Sigmoid colon (tissue), 7 donors: ENCODE measurements at places on chromosomes 3 and 15.

DNA sequence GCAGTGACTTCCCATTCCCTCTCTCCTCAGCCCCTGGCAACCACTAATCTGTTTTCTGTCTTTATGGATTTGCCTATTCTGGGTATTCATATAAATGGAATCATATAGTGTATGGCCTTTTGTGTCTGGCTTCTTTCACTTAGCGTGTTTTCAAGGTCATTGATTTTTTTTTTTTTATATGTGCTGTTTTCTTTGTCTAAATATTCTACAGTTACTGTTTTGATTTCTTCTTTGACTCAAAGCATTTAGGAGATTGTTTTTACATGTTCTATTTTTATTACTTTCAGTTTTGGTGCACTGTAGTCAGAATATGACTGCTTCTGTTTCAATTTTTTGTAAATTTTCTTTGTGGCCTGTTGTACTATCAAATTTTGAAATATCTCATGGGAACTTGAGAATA lies 71.9 kb upstream of the RNU6-1 start:
- peaks cover 21% of the 10 kb centered on the region for H3K4me1 ChIP-seq
- no peak overlapping the region for H3K4me3 ChIP-seq
- H3K27ac ChIP-seq: peak overlapping the region; percentile 29
- no peak for DNase-seq

GRCh38 chr3:131701153-131701770 lies 198.5 kb upstream of the MRPL3 start:
- no peaks in the 10 kb centered on the region for H3K27me3 ChIP-seq
- no peak for DNase-seq
- H3K36me3 ChIP-seq: no peaks in the 10 kb centered on the region
- no peak overlapping the region for H3K27ac ChIP-seq
- H3K4me1 ChIP-seq: no peaks in the 10 kb centered on the region

DNA sequence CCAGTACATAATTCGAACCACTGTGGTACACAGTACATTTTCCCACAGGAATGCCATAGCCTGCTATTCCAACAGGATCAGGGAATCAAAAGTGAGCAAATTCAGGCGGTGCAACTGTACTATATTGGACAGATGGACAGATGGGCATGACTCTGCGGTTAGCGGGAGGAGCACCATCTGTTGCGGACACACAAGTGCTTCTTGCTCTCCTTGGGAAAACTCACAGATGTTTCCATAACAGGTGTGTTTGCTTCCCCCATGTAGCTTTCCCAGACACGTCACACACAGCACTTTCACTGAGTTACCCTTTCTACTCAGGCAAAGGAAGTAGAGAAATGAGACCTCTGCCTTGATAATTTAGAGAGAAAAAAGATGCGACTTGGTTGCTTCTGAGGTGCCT lies 325.1 kb upstream of the THBS1 start:
- H3K4me1 ChIP-seq: no peaks in the 10 kb centered on the region
- no peaks in the 10 kb centered on the region for H3K36me3 ChIP-seq
- H3K4me3 ChIP-seq: no peak overlapping the region

- H3K4me1 ChIP-seq: peaks cover 24% of the 10 kb centered on the region
- H3K4me3 ChIP-seq: no peak overlapping the region
- peak overlapping the region; percentile 57 for H3K27ac ChIP-seq
- H3K36me3 ChIP-seq: no peaks in the 10 kb centered on the region
- H3K27me3 ChIP-seq: no peaks in the 10 kb centered on the region
- DNase-seq: peak; percentile 87
These were observed 19.3 kb downstream of the TNFAIP8L3 start for GRCh38 chr15:51075364-51075763.

DNA sequence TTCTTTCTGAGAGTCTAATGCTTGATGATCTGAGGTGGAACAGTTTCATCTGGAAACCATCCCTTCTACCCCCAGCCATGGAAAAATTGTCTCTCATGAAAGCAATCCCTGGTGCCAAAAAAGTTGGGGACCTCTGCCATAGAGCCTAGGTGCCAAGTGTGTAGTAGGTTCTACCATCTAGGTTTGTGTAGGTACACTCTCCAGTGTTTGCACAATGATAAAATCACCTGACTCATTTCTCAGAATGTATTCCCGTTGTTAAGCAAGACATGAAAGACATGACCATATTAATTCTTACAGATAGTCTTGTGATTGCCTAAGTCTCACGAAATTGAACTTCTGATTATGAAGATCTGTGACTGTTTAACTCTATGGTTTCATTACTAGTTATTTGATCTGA lies 68.6 kb downstream of the KAT2B start:
- H3K27ac ChIP-seq: no peak overlapping the region
- H3K36me3 ChIP-seq: peaks cover 7% of the 10 kb centered on the region
- no peaks in the 10 kb centered on the region for H3K4me1 ChIP-seq
- no peak overlapping the region for H3K4me3 ChIP-seq
- DNase-seq: no peak

- H3K4me3 ChIP-seq: no peak overlapping the region
- H3K36me3 ChIP-seq: no peaks in the 10 kb centered on the region
- H3K27ac ChIP-seq: no peak overlapping the region
- H3K4me1 ChIP-seq: no peaks in the 10 kb centered on the region
These were observed 167.3 kb downstream of the FAM43A start for GRCh38 chr3:194852831-194853508.

DNA sequence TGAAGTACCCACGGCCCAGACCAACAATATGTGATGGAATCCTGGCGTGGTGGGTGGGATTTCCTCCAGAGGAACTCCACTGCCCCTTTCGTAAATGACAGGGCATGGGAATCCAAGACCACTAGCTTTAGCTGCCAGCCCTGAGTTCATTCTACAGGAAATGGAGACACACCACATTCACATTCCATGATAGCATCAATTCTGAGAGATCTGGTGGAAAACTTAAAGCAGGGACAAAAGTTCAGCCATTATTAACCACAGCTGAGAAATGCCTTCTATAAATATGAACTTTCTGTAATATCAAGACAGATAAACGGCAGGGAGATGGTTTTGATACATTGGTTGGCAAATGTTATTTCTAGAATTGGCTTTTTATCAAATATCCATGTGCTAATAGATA lies 98.2 kb downstream of the FBN1 start:
- peaks cover 13% of the 10 kb centered on the region for H3K4me1 ChIP-seq
- H3K4me3 ChIP-seq: no peak overlapping the region
- no peak for DNase-seq

GRCh38 chr3:54917862-54918261 lies 10.0 kb downstream of the LRTM1 start:
- no peak for DNase-seq
- no peak overlapping the region for H3K27ac ChIP-seq
- H3K36me3 ChIP-seq: no peaks in the 10 kb centered on the region
- no peak overlapping the region for H3K4me3 ChIP-seq
- no peaks in the 10 kb centered on the region for H3K27me3 ChIP-seq
- H3K4me1 ChIP-seq: no peaks in the 10 kb centered on the region

GRCh38 chr15:73493922-73494321 lies 51.0 kb downstream of the REC114 start:
- H3K4me1 ChIP-seq: no peaks in the 10 kb centered on the region
- no peak overlapping the region for H3K27ac ChIP-seq
- no peaks in the 10 kb centered on the region for H3K36me3 ChIP-seq
- no peaks in the 10 kb centered on the region for H3K27me3 ChIP-seq
- DNase-seq: no peak
- no peak overlapping the region for H3K4me3 ChIP-seq

- H3K27me3 ChIP-seq: no peaks in the 10 kb centered on the region
- no peaks in the 10 kb centered on the region for H3K4me1 ChIP-seq
- no peaks in the 10 kb centered on the region for H3K36me3 ChIP-seq
- H3K27ac ChIP-seq: peak overlapping the region; percentile 71
These were observed 242.5 kb downstream of the ATP8B4 start for GRCh38 chr15:49876401-49877038.

DNA sequence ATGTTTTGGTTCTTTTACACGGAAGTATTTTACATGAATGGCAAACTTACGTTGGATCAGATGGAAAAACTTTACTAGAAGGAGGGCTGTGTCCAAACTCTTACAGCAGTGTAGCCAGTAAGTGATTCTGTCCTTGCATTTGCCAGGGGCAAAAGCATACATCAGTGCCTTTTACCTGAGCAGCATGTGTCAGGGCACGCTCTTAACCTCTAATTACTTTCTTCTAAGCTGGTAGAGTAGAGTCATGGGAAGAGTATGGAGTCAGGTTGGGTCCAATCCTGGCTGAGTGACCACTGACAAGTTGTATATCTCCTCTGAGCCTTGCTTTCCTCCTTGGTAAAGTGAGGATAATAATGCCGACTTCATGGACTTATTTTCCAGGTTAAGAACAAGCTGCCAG lies 47.1 kb downstream of the RYR3 start:
- no peaks in the 10 kb centered on the region for H3K4me1 ChIP-seq
- no peak for DNase-seq
- H3K27me3 ChIP-seq: no peaks in the 10 kb centered on the region

- no peak for DNase-seq
- H3K4me1 ChIP-seq: no peaks in the 10 kb centered on the region
- H3K4me3 ChIP-seq: no peak overlapping the region
- H3K36me3 ChIP-seq: no peaks in the 10 kb centered on the region
These were observed 55.6 kb downstream of the CGGBP1 start for GRCh38 chr3:88003115-88003755.

- H3K27me3 ChIP-seq: no peaks in the 10 kb centered on the region
- H3K4me3 ChIP-seq: no peak overlapping the region
- H3K27ac ChIP-seq: no peak overlapping the region
- no peaks in the 10 kb centered on the region for H3K36me3 ChIP-seq
These were observed 36.4 kb downstream of the ST8SIA2 start for GRCh38 chr15:92430069-92430440.

DNA sequence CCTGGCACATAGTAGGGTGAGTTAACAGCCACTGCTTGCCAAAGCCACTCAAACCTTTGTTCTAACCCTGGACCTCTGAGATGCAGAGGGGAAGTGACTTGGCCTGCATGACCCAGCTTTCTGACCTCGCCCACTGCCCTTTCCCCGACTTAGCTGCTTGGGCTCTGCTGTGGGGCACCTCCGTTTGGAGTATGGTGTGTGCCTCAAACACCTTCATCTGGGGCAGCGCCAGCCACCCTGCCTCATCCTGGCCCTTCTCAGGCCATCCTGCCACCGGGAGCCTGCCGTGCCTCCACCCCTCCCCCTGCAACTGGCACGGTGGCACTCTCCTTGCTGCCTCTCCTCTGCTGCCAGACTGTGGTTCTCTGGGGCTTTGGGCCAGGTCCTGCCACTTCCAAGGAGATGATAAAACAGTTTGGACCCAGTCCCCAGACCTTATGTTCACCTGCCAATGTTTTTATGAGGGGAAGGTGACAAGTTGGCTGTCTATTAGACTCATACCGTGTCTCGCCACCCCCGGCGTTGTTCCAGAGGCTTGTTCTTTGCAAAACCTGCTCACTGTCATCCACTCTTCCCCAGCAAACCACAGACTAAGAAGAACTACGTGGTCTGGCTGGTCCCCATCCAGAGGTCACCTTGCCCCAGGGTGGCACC lies 32.2 kb downstream of the SLC6A6 start:
- peaks cover 42% of the 10 kb centered on the region for H3K4me1 ChIP-seq
- H3K27me3 ChIP-seq: no peaks in the 10 kb centered on the region
- H3K27ac ChIP-seq: peak overlapping the region; percentile 6
- no peaks in the 10 kb centered on the region for H3K36me3 ChIP-seq
- H3K4me3 ChIP-seq: no peak overlapping the region

- H3K4me3 ChIP-seq: no peak overlapping the region
- H3K4me1 ChIP-seq: no peaks in the 10 kb centered on the region
- no peak for DNase-seq
- no peaks in the 10 kb centered on the region for H3K27me3 ChIP-seq
- peak overlapping the region; percentile 52 for H3K27ac ChIP-seq
These were observed 95.7 kb downstream of the NEDD4 start for GRCh38 chr15:55897560-55898336.

- peaks cover 43% of the 10 kb centered on the region for H3K4me1 ChIP-seq
- no peaks in the 10 kb centered on the region for H3K27me3 ChIP-seq
- H3K36me3 ChIP-seq: no peaks in the 10 kb centered on the region
- no peak overlapping the region for H3K4me3 ChIP-seq
- no peak for DNase-seq
These were observed 22.0 kb downstream of the SLC9A9 start for GRCh38 chr3:143826296-143826695.

GRCh38 chr3:129425619-129426018 lies 2.8 kb downstream of the EFCAB12 start:
- no peaks in the 10 kb centered on the region for H3K27me3 ChIP-seq
- no peaks in the 10 kb centered on the region for H3K36me3 ChIP-seq
- H3K4me1 ChIP-seq: no peaks in the 10 kb centered on the region
- no peak for DNase-seq

DNA sequence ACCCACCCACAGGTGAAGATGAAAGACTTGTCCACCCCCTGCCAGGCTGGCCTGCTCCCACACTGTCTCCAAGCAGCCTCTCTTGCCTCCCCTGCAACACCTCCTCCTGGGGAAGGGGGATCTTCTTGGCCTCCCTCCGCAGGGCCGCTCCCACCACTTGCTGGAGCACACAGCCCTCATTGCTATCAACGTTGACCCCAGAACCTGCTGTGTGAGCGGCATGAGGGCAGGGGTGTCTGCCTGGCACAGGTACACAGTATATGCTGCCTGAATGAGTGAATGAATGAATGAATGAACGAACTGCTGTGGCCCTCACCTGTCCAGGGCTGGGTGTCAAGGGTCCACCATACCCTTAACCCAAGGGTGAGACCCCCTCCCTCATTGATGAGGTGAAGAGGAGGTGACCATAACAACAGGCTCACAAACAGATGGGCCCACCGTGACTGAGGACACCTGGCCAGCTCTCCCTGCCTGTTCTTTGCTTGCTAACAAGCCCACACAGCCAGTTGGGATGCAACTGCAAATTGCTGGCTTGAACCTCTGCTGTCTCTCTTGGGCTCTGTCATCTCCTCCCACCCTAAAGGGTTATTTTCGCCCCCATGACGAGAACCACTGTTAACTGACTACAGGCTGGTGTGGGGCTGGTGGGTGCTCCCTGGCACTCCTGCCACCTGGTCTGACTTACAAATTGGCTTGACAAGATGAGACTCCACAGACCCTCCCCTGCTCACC lies 22.5 kb downstream of the SLC41A3 start:
- no peak for DNase-seq
- H3K36me3 ChIP-seq: no peaks in the 10 kb centered on the region
- H3K4me3 ChIP-seq: no peak overlapping the region
- no peak overlapping the region for H3K27ac ChIP-seq
- no peaks in the 10 kb centered on the region for H3K4me1 ChIP-seq

GRCh38 chr3:53074366-53074696 lies 28.5 kb upstream of the SFMBT1 start:
- no peak overlapping the region for H3K4me3 ChIP-seq
- no peak overlapping the region for H3K27ac ChIP-seq
- H3K4me1 ChIP-seq: peaks cover 11% of the 10 kb centered on the region

DNA sequence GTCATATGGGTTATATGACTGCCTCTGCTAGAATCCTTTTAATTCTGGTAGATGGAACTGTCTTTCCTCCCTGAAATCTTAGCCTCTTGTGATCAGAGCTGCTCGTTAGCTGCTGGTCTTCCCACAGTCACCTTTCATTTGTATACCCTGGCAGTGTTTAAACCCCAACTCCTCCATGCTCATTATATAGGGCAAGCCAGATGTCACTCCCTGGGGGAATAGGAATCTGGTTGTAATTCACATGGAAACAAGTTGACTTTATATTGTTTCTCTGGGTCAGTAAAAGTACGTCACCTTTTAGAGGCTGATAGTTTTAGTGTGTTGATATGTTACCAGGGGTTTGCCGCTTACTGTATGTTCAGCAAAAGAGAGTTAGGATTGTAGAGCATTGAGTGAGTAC lies 103.5 kb downstream of the ITPR1 start:
- H3K4me3 ChIP-seq: no peak overlapping the region
- no peaks in the 10 kb centered on the region for H3K27me3 ChIP-seq
- peaks cover 14% of the 10 kb centered on the region for H3K4me1 ChIP-seq
- no peaks in the 10 kb centered on the region for H3K36me3 ChIP-seq
- H3K27ac ChIP-seq: no peak overlapping the region

- DNase-seq: no peak
- H3K4me1 ChIP-seq: peaks cover 11% of the 10 kb centered on the region
- H3K27ac ChIP-seq: no peak overlapping the region
- H3K4me3 ChIP-seq: no peak overlapping the region
These were observed 433.8 kb upstream of the CBLB start for GRCh38 chr3:106302451-106303221.
